ENCODE measurements at places on chromosomes 11 and 22.
A peak's percentile ranks its signal among the peaks of the same experiment; 100 is the strongest.

DNA sequence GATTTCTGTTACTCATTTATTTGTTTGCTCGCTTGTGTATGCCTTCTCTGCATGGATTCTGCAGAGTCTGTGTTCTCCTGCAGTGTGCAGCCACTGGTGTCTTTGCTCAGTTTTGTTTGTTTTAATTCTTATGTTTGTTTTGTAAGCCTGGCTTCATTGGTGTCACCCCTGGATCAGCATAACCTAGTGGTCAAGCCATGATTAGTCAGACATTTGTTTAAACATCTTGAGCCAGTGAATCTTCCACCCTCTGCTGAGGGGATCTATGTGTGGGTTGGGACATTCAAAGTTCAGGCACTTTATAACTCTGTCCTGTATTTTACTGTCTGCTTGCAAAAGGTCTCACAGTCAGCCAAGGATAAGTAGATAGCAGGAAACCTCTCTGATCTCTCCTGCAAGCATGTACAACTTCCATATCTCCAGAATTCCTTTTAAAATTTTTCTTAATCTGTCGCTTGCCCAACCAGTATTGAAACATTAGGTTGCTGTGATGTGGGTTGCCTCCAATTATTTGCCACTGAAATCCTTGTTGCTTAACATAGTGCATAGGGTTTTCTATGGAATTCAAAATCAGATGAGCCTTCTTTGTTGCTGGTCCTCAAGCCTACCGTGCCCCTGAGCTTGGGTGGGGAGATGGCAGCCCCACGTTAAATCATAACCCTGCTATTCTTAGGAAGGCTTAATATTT, 86.8 kb downstream of the KCNQ1OT1 start:
- DNase-seq = no peak

GRCh38 chr11:47332791-47333525, 19.5 kb downstream of the MYBPC3 start:
- no peak for DNase-seq

GRCh38 chr11:369336-370018, at the start of gene B4GALNT4:
B4GALNT4 (plus strand) TSS chr11:369499; CDS start chr11:369804, 305 bp downstream.
- DNase-seq = no peak

DNA sequence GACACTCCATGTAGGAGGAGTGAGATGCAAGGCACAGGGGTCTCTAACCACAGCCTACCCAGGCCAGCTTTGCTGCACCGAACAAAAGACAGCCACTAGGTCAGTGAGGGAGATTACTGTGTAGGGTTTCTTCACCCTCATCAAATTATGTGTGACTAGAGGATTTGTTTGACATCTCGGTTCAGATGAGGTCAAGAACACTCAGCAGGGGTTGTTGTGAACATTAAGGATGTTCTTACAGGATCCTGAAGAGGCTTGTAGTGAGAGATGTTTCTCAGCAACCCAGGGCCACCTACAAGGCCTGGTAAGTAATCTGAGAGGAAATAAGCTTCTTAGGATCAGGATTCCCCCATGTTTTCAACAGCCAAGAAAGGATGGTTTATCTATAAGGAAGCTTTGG, 202.1 kb downstream of the NXPE2 start:
- DNase-seq = no peak

GRCh38 chr11:60498853-60499252, 6.3 kb downstream of the MS4A12 start:
- DNase-seq = peak; percentile 56

DNA sequence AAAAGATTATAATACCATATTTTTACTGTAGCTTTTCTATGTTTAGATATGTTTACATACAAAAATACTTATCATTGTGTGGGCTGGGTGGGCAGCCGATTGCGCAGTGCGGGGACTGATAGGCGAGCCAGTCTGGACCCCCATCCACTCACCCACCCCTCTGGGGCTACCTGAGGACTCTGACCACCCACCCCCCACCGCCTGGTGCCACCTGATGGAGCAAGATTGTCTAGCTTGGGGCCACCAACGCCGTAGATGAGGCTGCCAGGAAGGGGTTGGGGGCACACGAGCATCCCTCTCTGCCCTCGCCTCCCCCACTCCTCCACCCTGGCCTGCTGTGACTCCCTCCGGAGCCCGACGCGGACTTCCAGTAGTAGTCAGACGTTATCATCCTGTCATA, 32.4 kb downstream of the MIF start:
- DNase-seq = no peak

DNA sequence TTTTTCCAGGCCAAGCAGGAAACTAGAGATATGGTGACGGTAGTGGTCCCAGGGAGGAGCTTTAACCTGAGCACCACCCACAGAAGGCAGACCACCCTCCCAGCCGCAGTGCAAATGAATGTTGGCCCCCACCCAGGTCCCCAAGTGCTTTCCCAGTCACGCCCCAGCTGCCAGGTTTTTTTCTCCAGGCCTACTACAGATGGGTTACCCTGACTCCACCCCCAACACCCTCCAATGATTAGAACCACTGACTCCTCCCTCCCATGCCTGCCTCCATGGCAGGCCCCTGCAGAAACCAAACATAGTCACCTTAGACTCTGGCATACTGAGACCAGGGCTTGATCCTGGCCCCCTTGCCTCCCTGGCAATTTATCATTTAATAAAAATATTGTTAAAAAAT, 58.7 kb upstream of the CHST1 start:
- no peak for DNase-seq

DNA sequence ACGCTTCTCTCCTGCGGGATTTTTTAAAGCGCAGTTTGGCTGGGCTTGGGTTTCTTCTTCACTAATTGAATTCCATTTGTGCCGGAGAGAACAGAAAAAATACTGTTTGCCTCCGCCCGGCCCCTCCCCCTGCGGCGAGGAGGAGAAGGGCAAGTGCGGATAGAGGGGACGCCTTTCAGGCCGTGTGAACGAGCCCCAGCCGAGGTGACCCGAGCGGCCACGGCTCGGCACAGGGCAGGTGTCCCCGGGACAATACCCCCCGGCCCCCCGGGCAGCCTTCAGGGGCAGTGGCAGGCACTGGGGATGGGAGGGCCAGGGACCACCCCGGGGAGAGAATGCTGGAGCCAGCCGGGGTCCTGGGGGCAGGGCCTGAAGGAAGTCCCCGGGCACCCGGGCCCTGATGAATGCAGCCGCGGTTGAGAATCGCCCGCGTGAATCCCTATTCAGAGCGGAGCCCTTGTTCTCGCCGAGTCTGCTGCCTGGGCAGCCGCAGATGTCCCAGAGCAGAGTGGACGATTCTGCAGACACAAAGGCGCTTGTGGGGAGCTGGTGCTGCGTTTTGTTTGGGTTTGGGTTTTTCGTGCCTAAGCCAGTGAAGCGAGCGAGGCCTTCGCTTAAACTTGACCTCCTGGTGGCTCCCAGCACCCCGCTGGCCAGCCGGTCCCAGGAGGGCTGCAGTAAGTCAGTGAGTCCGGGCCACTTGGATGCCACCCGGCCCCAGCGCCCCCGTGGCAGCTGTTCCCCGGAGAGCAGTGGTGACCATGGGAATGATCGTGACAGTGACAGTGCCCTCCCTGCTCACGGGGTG, 96.0 kb downstream of the WNT7B start:
- DNase-seq = no peak

- no peak for DNase-seq
Observed at GRCh38 chr22:38696606-38697424, 3.9 kb downstream of the JOSD1 start.

DNA sequence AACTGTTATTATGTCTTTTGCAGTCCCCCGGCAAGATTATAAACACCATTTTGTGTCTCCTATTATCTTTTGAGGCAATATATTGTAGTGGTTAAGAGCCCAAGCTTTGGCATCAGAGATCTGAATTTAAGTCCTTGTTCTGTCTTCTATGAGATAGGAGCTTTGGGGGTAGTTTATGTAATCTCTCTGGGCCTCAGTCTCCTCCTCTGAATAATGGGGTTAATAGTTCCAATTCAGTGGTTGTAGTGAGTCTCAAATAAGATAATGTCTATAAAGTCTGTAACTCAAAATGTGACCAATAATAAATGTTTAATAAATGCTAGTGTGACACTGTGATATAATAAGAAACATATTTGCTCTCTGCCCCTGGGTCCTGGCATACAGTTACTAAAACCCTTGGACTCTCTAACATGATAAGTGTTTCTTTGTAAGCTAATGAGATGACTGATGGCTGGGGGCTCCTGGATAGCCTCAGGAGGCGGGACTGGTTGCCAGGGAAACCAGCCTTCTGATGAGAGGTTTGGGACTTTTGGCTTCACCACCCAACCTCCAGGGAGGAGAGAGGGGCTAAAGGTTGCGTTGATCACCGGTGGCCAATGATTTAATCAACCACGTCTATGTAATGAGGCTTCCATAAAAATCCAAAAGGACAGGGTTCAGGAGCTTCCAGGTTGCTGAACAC, 183.4 kb upstream of the MTMR2 start:
- DNase-seq = no peak

DNA sequence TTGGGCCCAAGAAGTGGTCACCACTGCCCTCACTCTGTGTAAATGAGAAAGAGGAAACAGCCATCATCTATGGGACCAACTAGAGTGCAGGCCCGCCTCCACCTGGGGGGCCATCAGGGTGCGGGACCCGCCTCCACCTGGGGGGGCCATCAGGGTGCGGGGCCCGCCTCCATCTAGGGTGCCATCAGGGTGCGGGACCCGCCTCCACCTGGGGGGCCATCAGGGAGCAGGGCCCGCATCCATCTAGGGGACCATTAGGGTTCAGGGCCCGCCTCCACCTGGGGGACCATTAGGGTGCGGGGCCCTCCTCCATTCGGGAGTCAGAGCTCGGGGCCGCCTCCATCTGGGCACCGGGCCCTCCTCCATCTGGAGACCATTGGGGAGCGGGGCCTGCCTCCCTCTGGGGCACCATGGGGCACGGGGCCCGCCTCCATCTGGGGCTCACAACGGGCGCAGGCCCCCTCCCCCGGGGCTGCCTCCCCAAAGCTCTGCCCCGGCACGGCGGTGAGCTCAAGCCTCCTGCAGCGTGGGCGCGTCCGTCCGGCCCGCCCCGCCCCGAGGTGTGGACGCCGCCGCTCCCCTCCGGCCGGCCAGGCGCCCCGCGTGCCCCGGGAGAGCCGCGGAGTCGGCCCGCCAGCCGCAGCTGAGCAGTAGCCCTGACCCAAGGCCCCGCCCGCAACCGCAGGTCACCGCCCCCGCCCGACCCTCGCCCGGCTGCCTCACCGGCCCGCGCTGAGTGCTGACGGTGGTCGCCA, 512 bp downstream of the TOLLIP start:
- no peak for DNase-seq

DNA sequence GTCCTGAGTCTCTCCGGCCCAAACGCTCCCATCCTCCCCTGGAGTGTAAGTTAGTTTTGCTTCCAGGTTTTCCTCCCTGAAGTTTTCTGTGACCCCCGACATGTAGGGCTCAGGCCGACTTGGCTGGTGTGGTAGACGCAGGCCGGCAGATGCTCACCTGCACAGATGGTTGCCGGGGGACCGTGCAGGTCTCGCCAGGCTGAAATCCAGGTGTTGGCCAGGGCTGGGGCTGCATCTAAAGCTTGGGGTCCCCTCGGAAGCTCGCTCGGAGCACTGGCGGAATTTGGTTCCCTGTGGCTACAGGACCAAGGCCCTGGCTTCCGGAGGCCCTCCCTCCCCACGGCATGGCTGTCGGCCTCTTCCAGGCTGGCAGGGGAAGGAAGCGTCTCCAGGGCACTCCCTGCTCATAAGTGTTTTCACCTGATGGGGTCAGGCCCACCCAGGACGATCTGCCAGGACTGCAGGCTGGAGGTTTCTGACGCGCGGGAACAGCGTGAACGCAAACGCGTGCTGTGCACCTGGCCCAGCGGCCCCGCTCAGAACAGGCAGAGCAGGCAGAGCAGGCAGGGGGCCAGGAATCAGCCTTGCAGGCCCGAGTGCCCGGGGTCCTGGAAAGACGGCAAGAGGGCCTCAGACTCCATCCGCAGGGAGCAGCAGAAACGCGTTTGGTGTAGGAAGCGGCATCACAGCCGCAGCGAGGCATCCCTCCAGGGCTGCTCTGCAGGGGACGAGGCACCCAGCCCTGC, 258.2 kb downstream of the BRD1 start:
- DNase-seq = no peak

GRCh38 chr22:47162865-47163264, 400.4 kb downstream of the TBC1D22A start:
- no peak for DNase-seq

DNA sequence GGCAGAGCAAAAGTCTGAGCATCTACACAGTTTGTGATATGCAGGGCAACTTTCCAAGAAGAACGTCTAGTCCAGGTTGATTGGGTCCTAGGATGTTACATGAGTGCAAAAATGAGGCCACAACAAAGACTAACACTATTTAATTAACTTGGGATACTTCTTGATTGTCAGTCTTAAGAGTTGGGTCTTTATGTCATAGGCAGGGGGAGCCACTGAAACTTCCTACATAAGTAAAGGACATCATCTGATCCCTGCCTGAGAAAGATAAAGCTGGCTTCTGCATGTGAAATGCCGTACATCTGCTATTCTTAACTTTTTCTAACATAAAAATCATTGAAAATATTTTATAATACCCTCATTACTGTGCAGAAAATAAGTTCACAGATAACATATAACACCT, 525.5 kb downstream of the NTM start:
- no peak for DNase-seq

- no peak for DNase-seq
Observed at GRCh38 chr22:48979482-48979881, 848.2 kb downstream of the BRD1 start.

DNA sequence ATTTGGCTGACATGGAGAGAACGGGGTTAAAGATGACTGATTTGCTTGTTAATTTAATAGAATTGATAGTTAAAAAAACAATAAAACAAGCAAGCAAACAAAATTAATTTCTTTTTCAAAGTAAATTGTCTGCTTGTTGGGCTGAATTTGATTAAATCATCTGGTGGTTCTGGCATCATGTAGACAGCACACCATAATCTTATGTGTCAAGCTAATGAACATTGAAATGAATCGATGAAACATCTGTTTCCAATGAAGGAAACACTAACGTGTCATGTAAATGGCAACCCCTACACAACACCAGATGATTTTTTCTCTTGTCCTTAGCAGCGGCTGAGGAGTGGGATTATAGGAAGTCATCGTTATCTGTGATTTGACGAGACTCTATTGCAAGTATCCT, 399.6 kb upstream of the RAG2 start:
- no peak for DNase-seq

GRCh38 chr11:95703049-95703448, 86.5 kb downstream of the FAM76B start:
- no peak for DNase-seq

GRCh38 chr11:57111619-57112018, 70.1 kb upstream of the LRRC55 start:
- DNase-seq = no peak

DNA sequence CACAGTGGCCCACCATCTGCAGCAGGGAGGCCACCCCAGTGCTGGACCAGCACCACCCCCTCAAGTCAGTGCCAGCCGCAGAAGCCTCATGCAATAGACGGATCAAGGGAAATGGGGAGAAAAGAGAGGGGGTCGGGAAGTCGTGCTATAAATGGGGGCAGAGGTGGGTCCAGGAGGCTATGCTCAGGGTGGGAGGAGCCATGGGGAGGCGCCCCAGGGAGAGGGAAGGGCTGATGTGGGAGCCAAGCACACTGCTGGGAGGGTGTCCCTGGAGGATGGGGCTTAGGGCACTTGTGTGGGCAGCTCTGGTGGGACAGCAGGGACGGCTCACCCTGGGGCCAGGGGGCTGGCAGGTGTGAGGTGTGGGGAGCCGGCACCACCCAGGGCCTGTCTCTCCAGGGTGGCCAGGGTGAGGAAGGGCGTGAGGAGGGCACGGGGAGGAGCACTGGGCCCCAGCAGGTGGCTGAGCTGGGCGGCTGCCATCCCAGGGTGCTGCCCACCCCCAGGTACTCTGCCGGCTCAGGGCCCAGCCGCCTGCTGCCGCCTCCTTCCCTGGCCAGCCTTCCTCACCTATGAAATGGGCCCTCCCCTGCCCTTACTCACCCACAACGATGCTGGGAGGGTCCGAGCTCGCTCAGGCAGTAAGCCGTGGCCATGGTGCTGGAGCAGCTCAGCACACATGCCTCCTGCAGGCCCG, 18.0 kb downstream of the PHLDA2 start:
- DNase-seq = no peak

GRCh38 chr22:19434401-19434800, 2.1 kb downstream of the MRPL40 start:
- no peak for DNase-seq

Measured in colonic mucosa (tissue), 4 donors.